Colonic mucosa (tissue), 4 donors: ENCODE measurements at places on chromosomes 6 and 20.

GRCh38 chr20:41978875-41979274 is 360.7 kb upstream of the CHD6 start:
- DNase-seq: no peak

DNA sequence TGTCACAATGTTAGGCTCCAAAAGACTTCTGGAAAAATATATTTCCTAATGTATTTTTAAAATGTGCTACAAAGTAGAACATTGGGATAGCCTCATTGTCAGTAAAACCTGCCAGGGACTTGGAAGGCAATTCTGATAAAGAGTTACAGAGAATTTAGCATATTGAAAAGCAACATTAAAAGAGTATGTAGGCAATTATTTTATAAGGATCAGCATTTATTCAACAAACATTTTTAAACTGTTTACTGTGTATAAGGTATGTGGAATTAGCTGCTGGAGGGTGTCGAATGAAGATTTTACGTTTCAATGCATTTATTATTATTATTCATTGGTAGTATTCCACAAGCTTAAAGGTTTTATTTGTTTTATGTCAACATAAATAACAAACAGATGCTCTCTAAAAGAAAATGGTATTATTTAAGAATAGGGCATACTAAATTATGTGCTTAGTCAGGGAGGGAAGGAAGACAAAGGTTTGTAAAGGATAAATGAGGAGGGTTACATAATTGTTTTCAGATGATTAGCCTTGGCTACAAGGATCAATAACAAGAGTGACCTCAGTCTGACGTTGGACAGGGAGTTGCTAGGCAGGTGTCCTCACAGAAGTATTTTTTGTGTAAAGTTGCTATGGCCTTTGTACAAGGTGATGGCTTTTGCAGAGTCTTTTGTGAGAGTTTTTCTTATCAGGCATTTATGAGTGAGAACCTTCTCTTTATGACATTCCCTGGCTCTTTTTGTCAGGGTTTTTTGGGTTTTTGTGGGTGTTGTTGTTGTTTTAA is 313.4 kb upstream of the PLCB4 start:
- DNase-seq: no peak

DNA sequence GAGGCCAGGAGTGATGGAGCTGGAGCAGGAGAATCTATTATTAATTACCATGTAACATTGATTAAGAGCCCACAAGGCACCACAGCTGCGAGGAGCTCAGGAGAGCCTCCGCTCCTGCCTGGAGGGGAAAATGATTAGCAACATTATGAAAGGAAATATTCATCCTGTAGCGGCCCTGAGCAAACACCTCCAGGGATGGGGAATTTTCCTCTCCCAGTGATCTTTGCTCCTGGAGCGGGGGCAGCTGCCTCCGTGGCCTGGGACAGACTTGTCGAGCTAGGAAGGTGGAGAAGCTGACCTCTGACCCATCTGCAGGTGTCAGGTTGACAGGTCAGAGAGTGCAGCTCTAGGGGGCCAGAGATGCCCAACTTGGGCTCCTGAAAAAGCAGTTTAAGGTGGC is 40.1 kb upstream of the SIRPA start:
- DNase-seq: peak; percentile 33

DNA sequence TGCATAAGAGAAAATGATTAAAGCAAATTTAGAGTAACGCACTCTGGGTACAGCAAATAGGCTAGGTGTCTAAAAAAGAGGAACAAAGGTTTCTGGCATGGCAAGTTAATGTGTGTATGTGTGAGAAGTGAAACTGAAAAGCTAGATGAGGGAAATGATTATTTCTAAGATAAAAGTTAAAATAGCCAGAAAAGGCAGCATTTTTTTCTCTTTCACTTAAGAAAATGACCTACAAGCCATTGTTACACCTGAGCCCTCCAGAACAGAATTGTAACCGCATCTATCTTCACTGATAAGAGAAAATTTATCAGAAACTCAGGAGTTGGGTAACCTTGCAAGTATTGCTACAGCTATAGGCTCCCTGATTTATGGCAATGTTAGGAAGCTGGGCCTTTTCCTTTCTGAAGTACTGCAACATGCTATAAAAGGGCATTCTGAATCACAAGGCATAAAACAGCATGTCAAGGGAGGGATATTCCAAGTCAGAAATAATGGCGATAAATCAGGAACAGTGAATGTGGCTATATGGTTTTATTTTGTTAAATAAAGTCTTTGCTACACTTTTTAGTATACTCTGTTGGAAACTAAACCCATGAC is 395.3 kb downstream of the TBC1D32 start:
- no peak for DNase-seq

DNA sequence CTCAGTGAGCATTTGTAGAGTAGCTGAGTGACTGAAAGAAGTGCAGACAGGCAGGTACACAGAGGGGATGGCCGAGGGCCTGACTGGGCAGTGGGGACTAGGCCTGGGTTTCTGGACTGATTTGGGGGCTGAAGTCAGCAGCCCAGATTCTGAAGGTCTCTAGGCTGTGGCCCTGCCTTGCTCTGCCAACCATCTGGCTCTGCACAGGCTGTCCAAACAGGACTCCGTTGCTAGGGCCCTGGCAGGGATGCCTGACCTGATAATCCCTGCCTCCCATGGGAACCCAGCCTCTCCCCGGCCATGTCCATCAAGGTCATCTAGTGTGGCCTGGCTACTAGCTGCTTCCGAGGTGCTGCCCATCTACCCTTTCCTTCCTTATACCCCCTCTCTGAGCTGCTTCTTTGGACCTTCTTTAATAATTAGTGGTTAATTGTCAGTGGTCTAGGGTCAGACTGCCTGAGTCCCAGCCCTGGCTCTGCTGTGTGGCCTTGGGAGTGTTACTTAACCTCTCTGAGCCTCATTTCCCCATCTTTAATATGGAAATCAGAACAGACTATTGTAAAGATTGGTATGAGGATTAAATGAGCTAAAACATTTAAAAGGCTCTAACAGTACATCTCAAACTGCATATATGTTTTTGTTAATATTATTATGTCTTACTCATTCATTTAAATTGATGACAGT is 137.9 kb downstream of the VEGFA start:
- DNase-seq: no peak

GRCh38 chr6:37492991-37493660 is 6.6 kb downstream of the CCDC167 start:
- DNase-seq: no peak

DNA sequence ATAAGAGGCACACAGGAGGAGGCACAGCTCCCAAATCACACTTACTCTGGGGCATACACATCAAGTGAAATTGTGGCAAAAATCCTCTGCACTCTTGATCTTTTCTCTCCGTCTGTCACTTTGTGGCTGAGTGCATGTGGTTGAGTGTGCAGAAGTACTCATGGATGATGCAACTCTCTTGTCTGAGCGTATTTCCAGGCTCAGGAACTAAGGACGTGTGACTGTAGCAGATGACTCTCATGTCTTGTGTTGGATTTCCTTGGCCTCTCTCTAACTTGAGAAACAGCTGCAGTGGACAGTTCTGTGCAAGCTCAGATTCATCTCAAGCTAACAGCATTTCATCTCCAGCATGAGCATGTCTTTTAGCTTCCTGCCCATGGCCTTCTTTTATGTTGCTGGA is 245.4 kb upstream of the FLRT3 start:
- DNase-seq: no peak

- DNase-seq: no peak
Observed at GRCh38 chr6:163151212-163151611, 263.3 kb upstream of the QKI start.
